ENCODE measurements at places on chromosomes 1 and 21. TPM values are rescaled to one million over a fixed set of nuclear protein-coding genes. Genes with fewer than 3 reads are reported as not detected.

LRRC8B gene
- 7.0 TPM for polyA plus RNA-seq

FPGT gene
- polyA plus RNA-seq, result 3.1 TPM

TFF3 gene
- polyA plus RNA-seq, result 59.5 TPM

C1orf116 gene
- 2.1 TPM for polyA plus RNA-seq

MYCL gene
- polyA plus RNA-seq, result 7.1 TPM

TPTE gene
- polyA plus RNA-seq, result not detected

GJA8 gene
- polyA plus RNA-seq, result not detected

PTPN22 gene
- not detected for polyA plus RNA-seq

SERINC2 gene
- 64.8 TPM for polyA plus RNA-seq

TESK2 gene
- polyA plus RNA-seq, result 8.2 TPM

GUCA2B gene
- not detected for polyA plus RNA-seq

DDAH1 gene
- polyA plus RNA-seq, result 39.2 TPM

TSACC gene
- polyA plus RNA-seq, result not detected

SLC45A3 gene
- polyA plus RNA-seq, result 16.4 TPM

ESRRG gene
- 4.4 TPM for polyA plus RNA-seq

CHRM3 gene
- polyA plus RNA-seq, result 1.1 TPM

CD247 gene
- polyA plus RNA-seq, result 1.0 TPM

SLC44A3 gene
- 3.9 TPM for polyA plus RNA-seq

DPT gene
- polyA plus RNA-seq, result not detected

EDN2 gene
- not detected for polyA plus RNA-seq

AK5 gene
- 34.6 TPM for polyA plus RNA-seq

SHISAL2A gene
- 1.6 TPM for polyA plus RNA-seq

RPS8 gene
- 1,971 TPM for polyA plus RNA-seq

FCRL6 gene
- not detected for polyA plus RNA-seq

ERI3 gene
- polyA plus RNA-seq, result 138 TPM

ALX3 gene
- polyA plus RNA-seq, result 19.3 TPM

Measured in brain (organoid and tissue), 16 donors.